ENCODE measurements at places on chromosomes 11 and 22. TPM values are rescaled to one million over a fixed set of nuclear protein-coding genes. Genes with fewer than 3 reads are reported as not detected.

- no peak for DNase-seq
These were observed 8.3 kb downstream of the BRSK2 start for GRCh38 chr11:1397862-1398527.

Gene CSNK2A3
- total RNA-seq = 5.0 TPM

DNA sequence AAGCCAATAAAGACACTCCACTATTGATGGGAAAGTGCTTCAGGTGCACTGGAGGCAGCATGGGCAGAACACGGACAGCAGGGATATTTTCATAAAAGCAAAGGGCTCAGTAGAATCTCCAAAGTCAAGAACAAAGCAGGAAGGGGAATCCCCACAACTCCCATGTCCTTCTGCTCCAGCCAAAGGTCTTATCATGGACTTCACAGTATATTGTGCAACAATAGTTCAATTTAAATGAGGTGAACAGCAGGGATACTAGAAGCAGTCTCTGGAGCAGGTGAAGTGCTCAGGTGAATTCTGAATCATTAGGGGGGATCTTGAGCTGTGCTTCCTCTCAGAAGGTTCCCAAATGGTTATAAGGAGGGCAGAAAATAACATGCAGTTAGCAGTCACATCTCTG, 6.6 kb upstream of the OR2D2 start:
- DNase-seq = no peak

- peak; percentile 98 for DNase-seq
These were observed at the start of the genes ST13 and XPNPEP3 for GRCh38 chr22:40856513-40857308. TSS of gene ST13 (minus strand) at chr22:40856639. CDS start at chr22:40856540, 99 bp downstream. TSS of gene XPNPEP3 (plus strand) at chr22:40857148. CDS start at chr22:40857182, 34 bp downstream.

GRCh38 chr11:132858223-132858622, 674.1 kb downstream of the OPCML start:
- DNase-seq = peak; percentile 50

All from MG63 (cell line).